ENCODE measurements at places on chromosomes 11 and 22. TPM values are rescaled to one million over a fixed set of nuclear protein-coding genes. Genes with fewer than 3 reads are reported as not detected.

The SLC15A3 gene
- total RNA-seq = 17.0 TPM

DNA sequence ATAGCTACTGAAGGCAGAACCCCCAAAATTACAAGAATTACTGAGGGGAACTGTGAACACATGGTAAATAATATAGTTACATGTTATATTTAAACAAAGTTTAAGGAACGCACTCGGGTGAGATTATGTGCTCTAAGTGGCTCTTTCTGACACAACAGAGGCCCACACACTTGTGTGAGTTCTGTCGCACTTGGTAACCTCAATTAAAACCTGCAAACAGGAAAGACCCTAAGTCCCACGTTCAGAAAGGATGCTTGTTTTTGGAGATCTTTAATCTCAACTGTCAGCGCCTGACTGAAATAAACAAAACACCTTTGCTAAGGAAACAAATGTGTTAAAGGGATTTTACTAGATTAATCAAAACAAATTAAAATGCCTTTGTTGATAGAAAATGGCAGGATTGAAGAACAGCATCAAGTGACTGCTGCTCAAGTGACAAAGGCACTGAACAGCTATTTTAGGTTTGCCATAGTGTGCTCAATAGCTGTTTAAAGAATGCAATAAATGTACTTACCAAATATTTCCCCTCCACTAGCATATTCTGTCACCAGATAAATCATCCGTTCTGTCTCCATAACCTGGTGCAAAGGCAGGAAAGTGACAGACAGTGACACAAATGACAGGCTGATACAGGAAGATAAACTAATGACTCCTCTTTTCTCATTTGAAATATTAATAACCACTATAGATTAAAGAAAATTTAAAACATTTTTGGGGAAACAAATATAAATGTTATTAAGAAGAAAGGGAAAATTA lies 116.3 kb upstream of the APOA1 start:
- DNase-seq = no peak

GRCh38 chr11:125679397-125679796 lies 1.2 kb downstream of the ACRV1 start:
- no peak for DNase-seq

GRCh38 chr11:9633679-9634078 lies 30.2 kb upstream of the SWAP70 start:
- DNase-seq = no peak

DNA sequence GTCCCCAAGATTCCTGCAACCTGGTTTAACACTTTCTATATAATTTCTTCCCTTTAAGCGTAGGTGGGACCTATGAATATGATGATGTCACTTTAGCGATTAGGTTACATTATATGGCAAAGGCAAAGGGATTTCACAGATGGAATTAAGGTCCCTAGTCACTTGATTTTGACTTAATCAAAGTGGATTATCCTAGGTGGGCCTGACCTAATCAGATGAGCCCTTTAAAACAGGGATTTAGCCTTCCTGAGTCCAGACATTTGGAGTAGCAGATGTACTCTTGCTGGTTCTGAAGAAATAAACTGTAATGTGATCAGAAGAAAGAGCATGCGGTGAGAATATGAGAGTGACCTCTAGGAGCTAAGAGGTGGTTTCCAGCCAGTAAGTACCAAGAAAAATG lies 67.8 kb upstream of the LIN7C start:
- DNase-seq = no peak

DNA sequence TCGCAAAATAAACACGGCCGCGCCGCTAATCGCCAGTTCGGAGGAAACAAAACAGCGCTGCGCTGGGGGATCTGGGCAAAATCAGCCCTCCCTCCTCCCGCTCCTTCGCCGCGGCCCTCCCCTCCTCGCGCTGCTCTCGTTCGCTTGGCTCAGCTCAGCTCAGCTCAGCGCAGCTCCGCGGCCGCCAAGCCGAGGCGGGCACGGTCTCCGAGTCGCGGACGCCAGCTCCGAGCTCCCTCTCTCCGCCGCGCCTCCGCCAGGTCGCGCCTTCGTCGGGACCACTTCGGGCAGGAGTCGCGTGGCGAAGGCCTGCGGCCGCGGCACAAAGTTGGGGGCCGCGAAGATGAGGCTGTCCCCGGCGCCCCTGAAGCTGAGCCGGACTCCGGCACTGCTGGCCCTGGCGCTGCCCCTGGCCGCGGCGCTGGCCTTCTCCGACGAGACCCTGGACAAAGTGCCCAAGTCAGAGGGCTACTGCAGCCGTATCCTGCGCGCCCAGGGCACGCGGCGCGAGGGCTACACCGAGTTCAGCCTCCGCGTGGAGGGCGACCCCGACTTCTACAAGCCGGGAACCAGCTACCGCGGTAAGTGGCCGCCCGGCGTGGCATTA lies at the start of gene SPON1:
Gene SPON1 (plus strand): TSS at position 162 of the 607 bp plus-strand sequence. CDS start 182 bp downstream, at position 344.
- DNase-seq = no peak

The FXYD6 gene
- 1.7 TPM for total RNA-seq

- no peak for DNase-seq
Observed at GRCh38 chr22:45638834-45639746, 32.5 kb upstream of the ATXN10 start.

The PRAME gene
- total RNA-seq = not detected

- no peak for DNase-seq
Observed at GRCh38 chr22:35024364-35024692, 41.6 kb upstream of the ISX start.

DNA sequence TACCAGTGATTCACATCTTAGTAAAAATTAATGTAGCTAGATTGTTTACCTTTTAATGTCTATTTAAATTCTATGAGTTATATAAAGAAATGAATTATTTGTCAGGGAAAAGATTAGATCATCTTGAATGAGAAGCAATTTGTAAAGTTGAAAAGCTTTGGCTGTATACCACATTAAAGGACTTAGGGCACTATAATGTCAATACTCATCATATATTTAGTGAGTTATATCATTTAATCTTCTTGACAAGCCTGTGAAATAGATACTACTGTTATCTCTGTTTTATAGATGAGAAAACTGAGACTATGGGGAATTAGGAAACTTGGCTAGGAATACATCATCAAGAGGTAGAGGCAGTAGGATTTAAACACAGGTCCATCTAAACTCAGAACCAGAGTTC lies 160.1 kb downstream of the GUCY1A2 start:
- no peak for DNase-seq
